Pulmonary artery endothelial cell (primary cell): ENCODE measurements at places on chromosomes 2 and 18. TPM values are rescaled to one million over a fixed set of nuclear protein-coding genes. Genes with fewer than 3 reads are reported as not detected.

- DNase-seq = peak; percentile 83
These were observed 97.0 kb downstream of the KYNU start for GRCh38 chr2:142974288-142975024.

DNA sequence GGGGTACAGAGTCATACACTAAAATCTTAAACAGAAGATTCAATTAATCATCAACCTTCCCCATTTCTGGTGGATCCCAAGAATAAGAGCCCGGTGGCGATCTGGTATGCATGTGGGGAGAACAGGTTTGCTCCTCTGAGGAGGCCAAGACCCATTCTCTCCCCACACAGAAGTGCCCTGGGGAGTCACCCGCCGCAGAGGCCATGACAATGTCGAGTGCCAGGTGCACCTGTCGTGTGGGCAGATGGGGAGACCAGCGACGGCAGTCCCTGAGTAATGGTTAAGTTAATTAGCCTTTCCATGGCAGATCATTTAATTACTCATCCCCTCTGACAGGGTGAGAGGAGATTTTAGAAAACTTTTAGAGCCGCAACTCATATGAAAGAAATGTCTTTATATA, 345.0 kb downstream of the NCKAP5 start:
- DNase-seq = no peak

Gene BOLL
- total RNA-seq = not detected in 2 replicates

DNA sequence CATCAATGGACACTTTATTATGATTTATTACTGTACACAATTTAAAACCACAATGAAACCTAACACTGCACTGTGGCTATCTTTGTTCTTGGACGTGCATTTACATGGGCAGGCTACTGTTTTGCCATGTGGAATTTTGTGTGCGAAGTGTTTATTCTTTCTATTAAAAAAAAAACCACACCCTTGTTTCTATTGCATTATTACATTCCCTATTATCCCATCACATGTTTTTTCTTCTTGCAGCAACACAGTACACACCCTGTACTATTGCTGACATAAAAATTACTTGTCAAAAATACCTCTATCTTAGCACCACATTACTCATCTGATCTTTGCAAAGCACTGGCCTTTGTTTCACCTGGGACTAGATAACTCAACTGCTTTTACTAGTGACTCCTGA, 1.5 kb downstream of the RNF152 start:
- DNase-seq = no peak

GRCh38 chr18:21366896-21367295, 124.9 kb downstream of the GREB1L start:
- DNase-seq = no peak

- no peak for DNase-seq
These were observed 348.1 kb downstream of the CCDC85A start for GRCh38 chr2:56531668-56532420.

- no peak for DNase-seq
These were observed 2119.6 kb upstream of the PIK3C3 start for GRCh38 chr18:39835303-39836030.

Gene CRYBA2
- total RNA-seq = not detected in 2 replicates

Gene SPOPL
- total RNA-seq = 17.5 and 17.9 TPM in 2 replicates

GRCh38 chr2:154130821-154131220, 259.1 kb downstream of the GALNT13 start:
- DNase-seq = no peak

GRCh38 chr2:33478968-33479731, 2.7 kb downstream of the RASGRP3 start:
- no peak for DNase-seq

Gene CDKL4
- total RNA-seq = 0.25 and 0.59 TPM in 2 replicates

DNA sequence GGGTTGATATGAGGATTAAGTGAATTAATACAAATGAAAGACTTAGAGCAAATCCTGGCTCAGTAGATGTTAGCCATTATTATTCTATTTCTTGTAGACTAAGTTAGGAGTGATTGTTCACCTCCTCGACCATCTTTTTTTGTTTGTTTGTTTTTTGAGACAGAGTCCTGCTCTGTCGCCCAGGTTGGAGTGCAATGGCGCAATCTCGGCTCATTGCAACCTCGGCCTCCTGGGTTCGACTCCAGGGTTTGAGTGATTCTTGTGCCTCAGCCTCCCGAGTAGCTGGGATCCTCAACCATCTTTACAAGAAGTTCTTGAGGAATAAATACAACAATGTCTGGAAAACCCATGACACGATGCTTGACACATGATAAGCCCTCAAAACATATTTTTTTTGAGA, 12.7 kb downstream of the TRIM54 start:
- DNase-seq = no peak

Gene LTBP1
- total RNA-seq = 41.9 and 109 TPM in 2 replicates

- no peak for DNase-seq
These were observed 120.0 kb downstream of the DYM start for GRCh38 chr18:49340446-49340845.

- no peak for DNase-seq
These were observed 430.5 kb upstream of the ETAA1 start for GRCh38 chr2:66966631-66967030.

Gene GAD1
- total RNA-seq = 0.13 and 0.14 TPM in 2 replicates

- peak; percentile 70 for DNase-seq
These were observed 42.7 kb downstream of the SH3RF3 start for GRCh38 chr2:109171444-109172334.

DNA sequence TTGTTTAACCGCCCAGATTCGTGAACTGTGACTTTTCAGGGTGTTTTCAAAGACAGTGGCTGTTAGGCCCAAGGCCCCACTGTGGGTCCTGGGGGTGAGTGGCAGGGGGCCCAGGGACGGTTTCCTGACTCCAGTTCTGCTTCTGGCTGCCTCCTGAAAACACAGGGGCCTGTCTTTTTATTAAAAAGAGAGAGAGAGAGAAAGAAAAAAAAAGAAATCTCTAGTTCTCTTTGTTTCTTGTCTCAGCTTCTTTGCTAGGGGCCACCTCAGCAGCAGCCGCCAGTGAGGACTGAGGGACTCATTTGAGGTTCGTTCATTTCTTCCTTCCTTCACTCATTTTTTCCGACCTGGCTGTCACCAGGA, 15.4 kb upstream of the E2F6 start:
- no peak for DNase-seq

Gene ACMSD
- not detected in 2 replicates for total RNA-seq

GRCh38 chr2:7552825-7553570, 635.8 kb downstream of the RNF144A start:
- no peak for DNase-seq

GRCh38 chr2:3634596-3635121, 23.3 kb upstream of the ALLC start:
- DNase-seq = no peak

DNA sequence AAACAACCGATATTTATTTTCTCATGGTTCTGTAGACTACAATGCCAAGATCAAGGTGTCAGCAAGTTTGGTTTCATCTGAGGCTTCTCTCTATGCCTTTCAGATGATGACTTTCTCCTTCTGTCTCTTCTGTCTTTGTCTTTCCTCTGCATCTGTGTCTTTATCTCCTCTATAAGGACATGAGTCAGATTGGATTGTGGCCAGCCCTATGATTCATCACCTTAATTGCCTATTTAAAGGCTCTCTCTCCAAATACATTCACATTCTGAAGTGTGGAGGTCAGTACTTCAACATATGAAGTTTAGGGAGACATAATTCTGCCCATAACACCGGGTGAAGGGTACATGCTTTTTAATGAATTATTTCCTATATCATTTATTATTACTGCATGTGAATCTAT, 71.2 kb upstream of the CNTNAP5 start:
- no peak for DNase-seq

GRCh38 chr2:106280722-106281446, 86.8 kb upstream of the UXS1 start:
- no peak for DNase-seq

- no peak for DNase-seq
These were observed 83.4 kb downstream of the PDK1 start for GRCh38 chr2:172639256-172639655.

Gene RESP18
- not detected in 2 replicates for total RNA-seq

- DNase-seq = no peak
These were observed 22.9 kb upstream of the DARS1 start for GRCh38 chr2:136008205-136008865.

Gene KANSL3
- total RNA-seq = 24.7 and 34.4 TPM in 2 replicates
